Osteocyte (in vitro differentiated cells): ENCODE measurements at places on chromosomes 6 and 20.
A peak's percentile ranks its signal among the peaks of the same experiment; 100 is the strongest.

GRCh38 chr20:54716174-54716747 lies 240.9 kb downstream of the DOK5 start:
- no peaks in the 10 kb centered on the region for H3K36me3 ChIP-seq
- no peak for DNase-seq
- H3K4me3 ChIP-seq, result no peak overlapping the region
- no peaks in the 10 kb centered on the region for H3K27me3 ChIP-seq
- no peak overlapping the region for H3K27ac ChIP-seq
- no peaks in the 10 kb centered on the region for H3K4me1 ChIP-seq

DNA sequence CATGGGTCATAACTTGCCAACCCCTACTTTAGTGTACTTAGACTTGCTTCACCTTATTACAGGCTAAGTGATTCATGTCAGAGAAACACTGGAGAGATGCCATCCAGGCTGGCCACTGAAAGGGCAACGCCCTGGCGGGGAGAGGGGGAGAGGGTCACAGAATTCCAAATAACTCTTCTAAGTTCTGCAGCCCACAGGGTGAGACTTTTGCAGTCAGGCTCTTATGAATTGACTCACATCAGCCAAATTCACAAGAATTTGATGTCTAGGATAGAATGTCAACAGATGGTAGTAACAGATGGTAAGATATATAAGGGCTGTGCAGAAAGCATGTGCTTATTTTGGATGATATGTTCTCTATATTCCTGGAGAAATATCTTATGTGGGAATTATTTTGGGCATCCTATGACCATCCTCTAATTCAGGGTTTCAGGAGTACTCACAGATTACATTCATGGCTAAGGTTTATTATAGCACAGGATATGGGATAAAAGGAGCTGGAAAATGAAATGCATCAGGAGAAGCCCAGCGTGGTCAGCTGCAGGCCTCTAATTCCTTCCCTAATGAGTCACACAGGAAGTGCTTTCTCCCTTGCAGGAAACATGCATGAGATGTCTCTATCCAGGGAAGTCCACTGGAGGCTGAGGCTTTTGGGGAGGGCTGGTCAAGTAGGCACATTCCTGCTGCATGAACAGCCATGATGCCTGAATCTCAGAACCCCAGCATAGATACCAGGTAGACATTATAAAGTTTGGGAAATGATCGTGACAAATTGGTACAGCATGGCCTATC lies 58.7 kb upstream of the RIN2 start:
- peak overlapping the region; percentile 47 for H3K27ac ChIP-seq
- no peaks in the 10 kb centered on the region for H3K36me3 ChIP-seq
- H3K27me3 ChIP-seq, result peaks cover under 1% of the 10 kb centered on the region

DNA sequence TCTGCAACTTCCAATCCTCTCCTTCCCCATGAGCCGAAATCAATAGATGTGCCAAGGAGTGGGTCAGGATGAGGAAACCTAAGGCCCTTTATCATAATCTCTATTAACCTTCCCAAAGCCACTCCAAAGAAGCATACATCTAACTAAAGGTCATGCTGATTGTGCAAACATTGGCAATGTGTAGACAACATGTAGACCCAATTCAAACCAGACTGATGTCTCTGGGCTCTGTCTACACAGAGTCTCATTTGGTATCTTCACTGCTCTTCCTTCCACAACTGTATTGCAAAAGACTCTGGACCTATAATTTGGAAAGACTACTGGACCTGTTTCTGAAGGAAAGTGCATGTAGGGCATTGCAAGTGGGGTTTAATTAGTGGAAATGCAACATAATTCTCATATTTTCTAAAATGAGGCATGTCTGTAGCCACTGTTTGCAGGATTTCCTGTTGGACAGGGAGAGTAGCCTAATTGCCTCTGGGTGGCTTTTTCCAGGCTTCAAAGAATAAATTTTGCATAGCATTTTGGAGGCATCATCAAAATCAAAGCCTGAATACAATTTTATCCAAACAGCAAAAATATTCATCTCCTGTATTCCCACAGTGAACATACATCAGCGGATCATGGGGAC lies 35.0 kb upstream of the MLIP start:
- H3K27ac ChIP-seq, result no peak overlapping the region
- no peak for DNase-seq
- no peaks in the 10 kb centered on the region for H3K36me3 ChIP-seq
- H3K4me3 ChIP-seq, result no peak overlapping the region

- H3K27me3 ChIP-seq, result no peaks in the 10 kb centered on the region
- no peak overlapping the region for H3K27ac ChIP-seq
- H3K36me3 ChIP-seq, result no peaks in the 10 kb centered on the region
- H3K4me3 ChIP-seq, result no peak overlapping the region
- DNase-seq, result peak; percentile 17
These were observed 126.4 kb downstream of the PHACTR3 start for GRCh38 chr20:59730722-59731121.
